ENCODE measurements at places on chromosomes 6 and 20. TPM values are rescaled to one million over a fixed set of nuclear protein-coding genes. Genes with fewer than 3 reads are reported as not detected.

GRCh38 chr20:43937591-43937990 is 22.9 kb downstream of the TOX2 start:
- no peak for DNase-seq
- H3K4me3 ChIP-seq: no peak overlapping the region
- H3K36me3 ChIP-seq: no peaks in the 10 kb centered on the region
- H3K27ac ChIP-seq: no peak overlapping the region
- no peaks in the 10 kb centered on the region for H3K27me3 ChIP-seq

GRCh38 chr20:7798176-7798575 is 142.1 kb downstream of the HAO1 start:
- H3K27me3 ChIP-seq: no peaks in the 10 kb centered on the region
- no peaks in the 10 kb centered on the region for H3K36me3 ChIP-seq
- no peak overlapping the region for H3K4me3 ChIP-seq
- H3K27ac ChIP-seq: no peak overlapping the region

DNA sequence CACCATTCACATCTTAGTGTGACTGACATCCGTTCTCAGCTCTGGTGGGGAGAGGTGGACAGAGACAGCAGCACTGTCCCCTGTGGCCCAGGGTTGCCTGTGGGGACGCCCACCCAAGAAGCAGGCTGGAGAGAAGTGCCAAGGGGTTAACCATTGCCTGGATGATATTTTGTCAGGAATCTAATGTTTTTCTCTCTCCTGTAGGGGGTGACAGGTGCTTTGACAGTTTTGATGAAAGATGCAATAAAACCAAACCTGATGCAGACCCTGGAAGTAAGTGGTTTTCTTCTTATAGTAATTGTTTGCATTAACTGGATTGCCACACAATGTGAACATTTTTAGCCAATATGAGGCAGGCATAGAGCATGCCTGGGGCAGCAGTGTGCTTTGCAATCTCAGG is 99.3 kb downstream of the MTHFD1L start:
- H3K27ac ChIP-seq: no peak overlapping the region
- H3K36me3 ChIP-seq: no peaks in the 10 kb centered on the region
- H3K27me3 ChIP-seq: no peaks in the 10 kb centered on the region
- H3K4me3 ChIP-seq: no peak overlapping the region
- H3K4me1 ChIP-seq: peaks cover 10% of the 10 kb centered on the region
- DNase-seq: no peak

The SGK2 gene
- 1.7 TPM for total RNA-seq

- H3K4me1 ChIP-seq: peaks cover 14% of the 10 kb centered on the region
- no peak overlapping the region for H3K27ac ChIP-seq
- no peak overlapping the region for H3K4me3 ChIP-seq
- no peaks in the 10 kb centered on the region for H3K36me3 ChIP-seq
- no peak for DNase-seq
Measured at GRCh38 chr20:49747707-49748524, 34.2 kb upstream of the B4GALT5 start.

GRCh38 chr20:33250666-33251065 is 14.9 kb downstream of the BPIFA1 start:
- H3K27me3 ChIP-seq: no peaks in the 10 kb centered on the region
- H3K36me3 ChIP-seq: no peaks in the 10 kb centered on the region
- no peak overlapping the region for H3K4me3 ChIP-seq
- no peaks in the 10 kb centered on the region for H3K4me1 ChIP-seq
- DNase-seq: no peak

All from B cell (primary cell).